ENCODE measurements at places on chromosomes 2 and 18.
A peak's percentile ranks its signal among the peaks of the same experiment; 100 is the strongest.

DNA sequence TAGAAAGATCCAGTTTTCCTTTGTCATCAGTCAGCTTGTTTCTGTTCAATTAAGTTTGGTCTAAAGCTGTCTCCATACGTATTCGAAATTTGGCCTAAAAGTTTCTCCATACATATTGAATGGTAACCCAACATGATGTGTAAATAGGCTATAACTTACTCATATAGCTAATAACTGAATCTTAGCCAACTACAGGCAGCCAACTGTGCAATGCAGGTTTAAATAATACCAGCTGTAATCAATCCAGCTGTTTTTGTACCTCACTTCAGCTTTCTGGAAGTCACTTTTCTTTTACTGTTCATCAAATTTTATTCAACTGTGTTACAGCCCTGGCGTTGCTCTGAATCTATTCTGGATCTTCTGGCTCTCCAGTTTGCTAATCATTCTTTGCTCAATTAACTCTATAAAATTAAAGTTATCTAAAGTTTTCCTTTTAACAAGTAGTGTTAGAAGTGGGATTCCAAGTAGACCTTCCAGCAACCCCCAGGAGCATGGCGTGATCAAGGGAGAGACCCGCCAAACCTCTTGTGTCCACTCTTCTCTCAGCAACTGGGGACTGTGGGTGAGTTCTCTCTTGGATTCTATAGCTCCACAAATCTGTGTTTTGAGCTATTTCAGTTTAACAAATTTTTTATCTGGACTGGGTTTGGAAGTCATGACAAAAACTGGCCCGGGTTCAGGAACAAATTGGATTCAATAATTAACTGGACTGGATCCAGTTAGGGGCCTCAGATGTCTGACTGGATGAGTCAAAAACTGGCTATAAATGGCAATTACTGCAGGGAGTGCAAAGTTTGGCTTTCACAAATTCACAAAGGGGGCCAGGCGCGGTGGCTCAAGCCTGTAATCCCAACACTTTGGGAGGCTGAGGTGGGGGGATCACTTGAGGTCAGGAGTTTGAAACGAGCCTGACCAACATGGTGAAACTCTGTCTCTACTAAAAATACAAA lies 329.7 kb upstream of the ST6GAL2 start:
- DNase-seq, result no peak

DNA sequence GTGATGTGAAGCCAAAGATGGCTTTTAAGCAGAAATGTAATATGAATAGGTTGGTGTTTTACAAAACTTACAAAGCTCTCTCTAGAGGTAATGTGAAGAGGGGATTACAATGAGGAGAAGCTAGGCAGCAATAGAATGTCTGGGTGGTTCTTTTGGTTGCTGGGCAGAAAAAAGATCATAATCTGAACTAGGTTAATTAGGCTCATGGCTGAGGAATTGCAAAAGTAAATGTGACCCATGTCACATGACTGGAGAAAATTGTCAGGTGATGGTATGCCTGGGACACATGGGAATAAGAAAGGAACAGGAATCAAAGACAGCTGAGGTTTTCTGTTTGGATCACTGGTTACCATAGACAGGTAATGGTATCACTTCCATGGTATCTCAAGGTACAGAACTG lies 7.5 kb upstream of the RIT2 start:
- DNase-seq, result no peak

GRCh38 chr2:139968588-139968987 lies 1188.4 kb upstream of the NXPH2 start:
- no peak for DNase-seq

DNA sequence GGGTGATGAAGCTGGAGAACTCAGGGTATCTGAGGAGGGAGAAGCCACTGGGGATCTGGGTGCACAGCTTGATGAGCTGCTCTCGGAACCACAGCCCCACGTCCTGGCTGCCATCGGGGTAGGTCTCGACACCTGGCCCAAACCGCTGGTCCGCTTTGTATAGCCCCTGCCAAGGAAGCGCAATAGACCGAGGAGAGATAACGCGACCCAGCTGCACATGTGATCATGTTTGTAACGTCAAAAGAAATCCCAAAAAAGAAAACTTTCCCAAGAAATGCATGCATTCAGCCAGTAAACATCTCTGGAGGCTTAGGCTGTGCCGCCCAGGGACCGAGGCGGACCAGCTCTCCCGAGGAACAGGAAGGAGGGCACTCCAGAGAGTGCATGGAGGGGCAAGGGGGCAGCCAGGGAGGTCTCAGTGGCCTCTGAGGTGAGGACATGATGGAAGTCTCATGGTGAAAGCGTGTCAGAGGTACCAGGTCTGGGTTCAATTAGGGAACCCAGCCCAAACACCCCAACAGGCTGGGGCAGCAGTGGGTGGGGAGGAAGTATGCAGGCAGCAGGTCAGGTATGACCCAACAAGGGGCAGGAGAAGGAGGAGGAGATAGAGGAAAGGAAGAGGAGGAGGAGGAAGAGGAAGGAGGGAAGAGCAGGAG lies 28.3 kb downstream of the ANKMY1 start:
- no peak for DNase-seq

DNA sequence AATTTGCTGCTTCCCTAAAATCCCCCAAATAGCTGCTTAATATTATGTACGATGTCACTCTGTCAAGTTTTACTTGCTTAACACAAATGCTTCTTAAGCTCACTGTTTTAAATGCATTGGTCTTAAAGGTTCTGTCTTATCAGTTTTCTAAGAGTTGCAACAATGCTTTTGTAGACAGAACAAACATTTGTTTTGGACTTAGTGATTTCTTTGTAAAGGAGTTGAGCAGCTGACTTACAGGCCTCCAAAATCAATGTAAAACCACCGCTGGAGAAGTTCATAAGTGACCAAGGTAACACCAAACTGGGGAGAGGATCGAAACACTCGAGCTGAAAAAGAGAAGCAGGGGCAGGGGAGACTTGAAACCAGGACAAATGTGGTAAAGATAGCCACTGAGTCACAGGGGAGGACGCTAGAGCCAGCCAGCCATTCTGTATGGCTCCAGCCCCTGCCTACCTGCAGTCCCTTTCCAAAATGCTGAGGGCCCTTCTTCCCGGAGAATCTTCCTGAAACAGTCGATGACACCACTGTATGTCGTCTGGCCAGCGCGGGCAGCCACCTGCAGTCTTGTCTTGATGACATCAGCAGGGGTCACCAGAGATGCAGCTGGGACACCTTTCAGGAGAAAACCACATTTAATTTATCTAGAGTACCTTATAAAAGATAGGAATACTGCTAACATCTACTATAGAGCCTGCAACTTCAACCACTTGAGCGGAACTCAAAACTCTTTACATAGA lies 100.2 kb downstream of the DYNC1I2 start:
- DNase-seq, result no peak

DNA sequence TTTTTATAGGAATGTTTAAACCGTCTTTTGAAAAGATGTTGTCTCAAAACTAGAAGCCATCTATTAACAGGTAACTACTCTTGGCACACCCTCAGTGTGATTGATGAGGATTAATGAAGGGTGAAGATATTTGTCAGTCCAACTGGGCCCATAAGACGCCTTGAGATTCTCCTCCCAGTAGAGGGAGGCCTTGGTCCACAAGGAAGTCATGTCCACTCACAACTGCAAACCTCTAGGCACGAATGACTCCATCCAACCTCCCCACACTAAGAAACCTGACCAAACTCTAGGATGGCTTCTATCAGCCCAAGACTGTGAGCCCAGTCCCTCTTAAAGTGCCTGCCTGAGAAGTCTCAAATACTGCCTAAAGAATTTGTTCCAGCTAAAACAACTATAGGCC lies 19.2 kb upstream of the GRP start:
- DNase-seq, result no peak

DNA sequence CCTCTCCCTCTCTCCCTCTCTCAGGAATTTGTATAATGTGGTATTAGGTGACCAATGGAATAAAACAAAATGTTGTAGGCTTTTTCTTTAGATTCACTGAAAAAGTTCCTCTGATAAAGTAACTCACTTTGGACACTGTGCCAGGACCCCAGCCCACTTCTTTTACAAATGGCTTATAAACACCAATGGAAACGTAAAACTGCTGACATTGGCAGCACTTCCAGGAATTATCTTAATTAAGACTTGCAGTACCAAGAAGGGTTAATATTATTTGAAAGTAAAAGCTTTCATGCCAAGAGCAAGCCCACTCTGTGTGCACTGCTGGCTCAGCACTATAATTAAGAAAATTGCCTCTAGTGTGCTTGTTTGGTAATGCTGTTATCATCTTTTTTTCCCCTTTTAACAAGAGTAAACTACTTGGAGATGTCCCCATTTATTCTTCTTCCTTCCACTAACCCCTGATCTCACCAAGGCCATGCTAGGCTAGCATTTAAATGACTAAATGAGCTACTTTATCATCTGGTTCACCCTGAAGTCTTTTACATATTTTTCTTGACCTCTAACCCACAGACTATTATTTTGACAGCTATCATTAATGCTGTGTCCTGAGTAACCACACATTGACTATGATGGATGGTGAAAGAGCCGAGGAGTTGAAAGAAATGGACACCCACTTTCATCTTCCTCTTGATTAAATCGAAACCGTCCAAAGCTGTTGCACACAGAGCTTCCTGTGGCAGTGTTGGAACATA lies 232.2 kb upstream of the ETAA1 start:
- DNase-seq, result no peak

GRCh38 chr2:158743466-158743865 lies 51.7 kb upstream of the DAPL1 start:
- no peak for DNase-seq

DNA sequence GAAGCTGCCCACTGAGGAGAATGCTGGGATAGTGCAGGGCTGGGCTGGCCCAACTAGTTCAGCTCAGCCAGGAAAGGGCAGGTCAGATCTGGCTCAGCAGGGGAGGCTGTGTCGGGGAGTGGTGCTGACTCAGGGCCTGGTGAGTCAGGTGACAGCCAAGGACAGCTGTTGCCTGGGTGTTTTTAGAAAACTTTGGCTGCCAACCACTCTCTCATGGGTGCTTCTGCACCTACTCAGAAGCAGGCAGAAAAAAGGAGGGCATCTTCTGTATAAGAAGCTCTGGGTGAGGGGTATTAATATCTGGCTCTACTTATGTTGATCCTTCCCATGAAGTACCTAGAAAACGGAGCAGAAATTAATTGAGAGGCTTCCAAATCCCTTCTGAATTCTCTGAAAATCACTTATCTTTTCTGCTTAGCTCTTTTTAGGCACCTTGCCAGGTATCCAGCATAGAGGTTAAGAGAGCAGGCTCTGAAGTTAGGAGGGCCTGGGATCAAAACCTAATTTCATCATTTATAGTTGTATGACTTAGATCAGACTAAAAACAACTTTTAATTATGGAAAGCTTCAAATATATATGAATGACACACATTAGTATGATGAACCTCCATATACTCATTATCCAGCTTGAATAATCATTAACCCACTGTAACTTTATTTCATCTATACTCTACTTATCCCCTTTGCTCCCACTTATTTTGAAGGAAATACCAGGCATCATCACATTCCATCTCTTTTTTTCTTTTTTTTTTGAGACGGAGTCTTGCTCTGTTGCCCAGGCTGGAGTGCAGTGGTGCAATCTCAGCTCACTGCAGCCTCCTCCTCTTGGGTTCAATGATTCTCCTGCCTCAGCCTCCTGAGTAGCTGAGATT lies 15.5 kb upstream of the RAB10 start:
- DNase-seq, result no peak

DNA sequence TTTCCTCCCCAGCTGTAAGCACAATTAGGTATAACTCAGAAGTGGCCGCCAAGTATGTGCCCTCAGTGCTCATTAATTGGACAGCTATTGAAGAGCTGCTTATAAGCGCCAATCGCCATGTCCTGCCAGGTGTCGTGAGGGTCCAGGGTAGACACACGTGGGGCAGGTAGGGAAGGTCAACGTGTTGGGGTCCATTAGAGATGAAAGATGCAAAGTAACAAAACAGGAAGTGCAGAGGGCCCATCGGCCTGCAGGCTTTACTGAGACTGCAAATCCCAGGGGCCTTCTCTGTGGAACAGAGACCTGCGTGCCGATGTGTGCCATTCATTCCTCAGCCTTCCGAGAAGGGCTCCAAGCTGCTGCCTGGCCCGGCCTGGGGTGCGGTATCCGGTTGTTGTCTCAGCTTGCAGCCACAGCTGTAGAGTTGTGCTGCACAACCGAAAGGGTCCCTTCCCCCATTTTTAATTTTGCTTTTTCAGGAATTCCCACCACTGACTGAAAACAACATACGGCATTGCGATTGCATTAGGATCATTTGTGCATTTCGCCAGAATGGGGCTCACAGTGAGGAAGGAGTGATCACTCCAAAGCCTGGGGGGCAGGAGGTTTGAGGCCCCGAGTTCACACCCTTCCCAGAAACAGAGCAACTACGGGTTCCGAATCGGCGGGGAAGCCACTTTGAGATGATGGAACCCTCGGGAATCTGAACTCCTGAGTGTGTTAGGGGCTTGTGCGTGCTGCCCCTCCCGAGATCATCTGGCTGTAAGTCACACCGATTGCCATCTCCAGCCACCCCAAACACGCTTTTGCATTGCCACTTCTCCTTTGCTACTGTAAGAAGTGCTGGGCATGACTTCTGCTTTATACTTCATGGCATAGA lies 94.3 kb downstream of the TSHZ1 start:
- DNase-seq, result no peak

DNA sequence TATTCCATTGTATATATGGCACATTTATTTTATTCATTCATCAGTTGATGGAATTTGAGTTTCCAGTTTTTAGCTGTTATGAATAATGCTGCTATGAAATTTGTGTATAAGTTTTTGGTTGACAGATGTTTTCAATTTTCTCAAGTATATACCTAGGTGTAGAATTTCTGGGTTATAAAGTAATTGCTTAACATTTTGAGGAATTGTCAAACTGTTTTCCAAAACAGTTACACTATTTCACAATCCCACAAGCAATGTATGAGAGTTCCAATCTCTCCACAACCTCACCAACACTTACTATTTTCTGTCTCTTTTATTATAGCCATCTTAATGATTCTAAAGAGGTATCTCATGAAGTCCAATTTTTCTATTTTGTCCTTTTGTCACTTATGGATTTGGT lies 12.5 kb upstream of the WDSUB1 start:
- no peak for DNase-seq

GRCh38 chr18:72542342-72542741 lies 1.8 kb downstream of the CBLN2 start:
- no peak for DNase-seq

DNA sequence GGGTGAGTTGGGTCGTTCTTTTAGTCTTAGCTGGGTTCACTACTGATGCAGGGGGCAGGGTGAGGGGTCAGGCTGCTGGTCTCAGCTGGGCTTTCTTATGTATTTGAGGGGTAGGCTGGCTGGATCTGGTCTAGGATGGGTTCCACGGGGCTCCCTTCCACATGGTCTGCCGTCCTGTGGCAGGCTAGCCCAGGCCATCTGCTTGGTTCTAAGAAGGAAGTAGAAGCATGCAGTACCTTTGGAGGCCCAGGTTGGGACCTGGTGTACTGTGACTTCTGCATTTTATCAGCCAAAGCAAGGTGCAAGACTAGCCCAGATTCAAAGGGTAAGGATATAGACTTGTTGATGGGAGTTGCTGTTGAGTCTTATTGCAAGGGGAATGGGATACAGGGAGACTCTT lies 35.5 kb upstream of the MGAT5 start:
- no peak for DNase-seq

DNA sequence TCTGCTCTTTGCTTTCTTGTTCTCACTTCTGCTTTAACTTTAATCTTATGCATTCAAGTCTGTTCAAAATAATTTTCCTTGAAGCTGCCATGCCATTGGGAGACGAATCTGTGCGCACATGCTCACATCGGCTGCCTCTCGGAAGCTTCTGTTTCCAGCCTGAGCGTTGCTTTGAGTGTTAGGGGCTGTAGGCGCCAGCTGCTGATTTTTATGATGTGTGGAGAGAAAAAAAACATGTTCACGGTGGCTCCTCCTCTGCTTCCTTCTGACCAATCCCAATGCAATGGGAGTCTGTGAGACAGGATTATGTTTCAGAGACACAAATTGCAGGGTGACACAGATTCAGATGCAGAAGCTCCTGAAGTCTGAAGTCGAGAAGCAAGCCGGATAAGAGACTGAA lies at the start of gene MC4R:
TSS of gene MC4R (minus strand) at position 180 of the 400 bp plus-strand sequence. CDS start 426 bp downstream, outside the sequence.
- DNase-seq, result peak; percentile 92

Data from D721Med (cell line).